ENCODE measurements at places on chromosomes 12 and 14.
A peak's percentile ranks its signal among the peaks of the same experiment; 100 is the strongest.

DNA sequence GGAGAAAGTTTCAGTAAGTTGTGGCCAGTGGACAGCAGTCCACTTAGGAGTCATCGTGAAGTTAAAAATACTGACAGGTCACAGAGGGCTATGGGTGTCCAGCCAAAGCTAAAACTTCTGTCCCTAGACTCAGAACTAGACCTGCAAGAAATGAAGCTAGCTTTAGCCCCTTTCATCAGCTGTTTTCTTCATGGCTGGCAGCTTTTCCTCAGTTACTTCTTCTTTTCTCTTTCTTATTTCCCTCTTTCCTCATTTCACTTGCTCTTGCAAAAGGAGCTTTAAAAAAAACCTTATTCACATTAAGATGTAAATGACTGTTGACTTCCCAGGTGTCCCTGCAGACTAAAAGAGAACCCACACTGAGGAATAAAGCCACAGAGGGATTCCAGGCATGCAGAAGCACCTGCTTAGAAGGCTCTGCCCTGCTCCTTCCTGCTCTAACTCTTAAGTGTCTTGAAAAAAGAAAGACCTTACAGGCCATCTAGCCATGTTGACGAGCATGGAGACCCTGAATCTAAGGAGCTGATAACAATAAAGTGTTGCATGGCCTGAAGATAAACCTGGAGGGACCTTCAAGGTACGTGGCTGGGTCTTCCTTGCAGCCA, 69.7 kb upstream of the CCND2 start:
- no peak for DNase-seq

- DNase-seq, result no peak
These were observed 58.1 kb upstream of the SRSF5 start for GRCh38 chr14:69708586-69709560.

DNA sequence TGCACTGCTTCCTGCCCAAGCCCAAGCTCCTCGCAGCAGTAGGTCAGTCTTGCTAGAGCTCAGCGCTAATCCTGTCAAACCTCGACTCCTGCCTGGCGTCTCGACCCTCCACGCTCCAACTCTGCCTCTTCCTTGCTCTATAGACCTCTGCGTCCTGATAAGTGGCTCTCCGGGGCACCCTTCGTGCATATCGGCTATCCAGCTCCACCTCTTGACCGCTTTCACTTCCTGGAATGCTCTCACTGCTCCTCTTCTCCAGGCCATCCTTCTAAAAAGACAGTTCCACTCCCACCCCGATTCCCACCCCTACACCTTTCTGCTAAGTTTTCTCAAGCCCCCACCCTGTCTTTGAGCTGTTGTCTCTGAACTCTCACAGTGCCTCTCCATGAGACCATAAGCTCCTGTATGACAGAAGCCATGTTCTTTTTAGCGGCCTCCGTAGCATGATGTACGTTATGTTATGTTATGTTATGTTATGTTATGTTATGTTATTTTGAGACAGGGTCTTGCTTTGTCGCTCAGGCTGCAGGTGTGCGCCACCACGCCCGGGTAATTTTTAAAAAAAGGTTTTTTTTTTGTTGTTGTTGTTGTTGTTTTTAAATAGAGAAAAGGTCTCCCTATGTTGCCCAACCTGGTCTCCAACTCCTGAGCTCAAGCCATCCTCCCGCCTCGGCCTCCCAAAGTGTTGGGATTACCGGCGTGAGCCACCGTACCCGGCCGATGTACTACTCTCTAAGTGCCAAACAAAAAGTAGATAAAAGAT, 601 bp downstream of the COX14 start:
- peak; percentile 45 for DNase-seq

- DNase-seq, result no peak
These were observed 334.2 kb upstream of the RPL10L start for GRCh38 chr14:46985529-46986380.

DNA sequence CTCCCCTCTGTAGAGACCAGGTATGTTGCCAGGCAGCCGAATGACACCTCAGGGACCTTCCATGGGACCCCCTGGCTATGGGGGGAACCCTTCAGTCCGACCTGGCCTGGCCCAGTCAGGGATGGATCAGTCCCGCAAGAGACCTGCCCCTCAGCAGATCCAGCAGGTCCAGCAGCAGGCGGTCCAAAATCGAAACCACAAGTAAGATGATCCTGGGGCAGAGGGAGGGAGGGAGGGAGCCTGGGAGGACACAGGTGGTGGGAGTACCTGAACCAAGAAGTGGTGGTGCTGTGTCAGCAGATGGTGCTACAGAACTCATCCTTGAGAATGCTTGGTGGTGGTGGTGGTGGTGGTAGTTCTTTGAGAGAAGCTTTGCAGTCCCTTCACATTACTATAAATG, 1.0 kb downstream of the SMARCD1 start:
- no peak for DNase-seq

GRCh38 chr14:44163946-44164345, 343.1 kb downstream of the FSCB start:
- DNase-seq, result no peak

GRCh38 chr14:72545411-72546311, 348.2 kb downstream of the DPF3 start:
- no peak for DNase-seq

DNA sequence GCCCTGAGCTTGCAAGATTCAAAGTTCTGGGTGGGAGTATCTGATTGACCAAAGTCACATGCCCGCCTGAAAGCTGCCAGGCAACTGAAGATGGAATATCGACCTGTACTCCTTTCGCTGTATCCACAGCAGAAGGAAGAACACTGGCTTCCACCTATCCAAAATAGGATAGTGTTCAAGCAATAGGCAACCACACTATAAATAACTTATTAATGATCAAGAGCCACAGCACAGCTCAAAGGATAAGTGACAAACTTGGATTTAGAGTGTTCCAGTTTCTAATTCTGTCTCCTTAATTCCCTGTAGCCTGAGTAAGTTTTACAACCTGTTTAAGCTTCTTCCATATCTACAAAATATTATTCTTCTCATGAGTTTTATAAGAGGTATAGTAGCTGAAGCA, 89.9 kb downstream of the TAOK3 start:
- no peak for DNase-seq

GRCh38 chr12:113757221-113758002, 208.7 kb downstream of the RBM19 start:
- DNase-seq, result no peak

DNA sequence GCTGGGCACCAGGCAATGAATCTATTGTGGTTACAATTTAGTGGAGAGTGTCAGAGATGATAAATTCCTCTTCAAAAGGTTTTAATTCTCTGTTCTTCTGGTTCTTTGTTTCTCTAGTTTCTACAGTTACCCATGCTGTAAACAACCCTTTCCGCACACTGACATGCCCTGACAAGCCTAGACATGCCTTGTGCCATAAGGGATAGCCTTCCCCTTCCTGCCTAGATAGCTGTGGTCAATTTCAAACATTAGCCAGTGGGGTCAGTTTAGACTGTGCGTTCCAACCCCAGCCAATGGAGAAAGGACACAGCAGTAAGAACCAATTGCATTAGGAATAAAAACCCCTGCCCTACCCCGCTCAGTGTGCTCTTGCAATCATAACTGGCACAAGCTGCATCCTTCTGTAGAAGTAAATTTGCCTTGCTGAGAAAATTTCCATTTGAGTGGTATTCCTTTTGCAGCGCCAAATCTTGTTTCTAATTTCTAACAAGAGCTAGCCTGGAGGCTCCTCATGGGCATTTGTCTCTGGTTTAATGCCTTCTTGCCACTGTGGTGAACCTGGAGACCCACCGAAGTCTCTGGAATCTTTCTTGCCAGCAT, 6.4 kb downstream of the EDDM3A start:
- DNase-seq, result peak; percentile 4

DNA sequence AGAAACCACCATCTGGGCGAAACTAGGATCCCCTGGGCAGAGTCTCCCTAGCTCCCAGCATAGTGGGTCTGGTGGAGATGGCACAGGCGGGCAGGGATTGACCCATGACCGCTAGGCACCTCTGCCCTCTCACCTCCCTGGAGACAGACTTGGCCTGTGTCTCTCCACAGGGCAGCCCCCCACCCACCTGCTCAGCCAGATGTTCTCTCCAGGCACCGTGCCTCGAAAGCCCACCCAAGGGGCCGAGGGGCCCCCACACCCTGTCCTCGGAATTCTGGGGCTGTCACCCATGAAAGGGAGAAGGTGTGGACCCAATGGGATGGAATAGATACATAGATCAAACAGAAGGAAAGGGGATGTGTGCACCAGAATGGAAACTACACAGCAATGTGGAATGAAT, 229.1 kb upstream of the RTL1 start:
- DNase-seq, result no peak

DNA sequence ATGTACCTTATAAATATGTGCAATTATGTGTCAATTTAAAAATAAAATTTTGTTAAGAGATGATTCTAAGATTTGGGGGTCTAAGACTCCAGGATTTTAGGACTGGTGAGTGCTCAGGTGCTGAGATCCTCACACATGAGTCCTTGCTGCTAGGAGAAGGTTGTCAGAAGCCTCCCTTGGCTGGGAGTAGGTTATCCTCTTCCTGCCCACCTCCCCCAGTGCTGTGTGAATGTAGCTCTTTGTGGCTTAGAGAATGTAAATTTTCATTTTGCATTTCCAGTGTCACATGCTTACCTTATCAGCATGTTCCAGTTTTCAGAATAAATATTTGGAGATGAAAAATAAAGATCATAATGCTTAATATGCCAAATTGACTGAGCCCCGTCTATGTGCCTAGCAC, 114.2 kb upstream of the MDM1 start:
- no peak for DNase-seq
